ENCODE measurements at places on chromosomes 7 and 10.

GRCh38 chr10:119522747-119523426, 19.6 kb downstream of the RGS10 start:
- no peak for DNase-seq

GRCh38 chr10:102596506-102596971, 47.7 kb upstream of the TRIM8 start:
- DNase-seq, result no peak

- DNase-seq, result no peak
These were observed 131.8 kb downstream of the ANK3 start for GRCh38 chr10:60257767-60258428.

- no peak for DNase-seq
These were observed 1.2 kb downstream of the FOXK1 start for GRCh38 chr7:4683043-4683883.

DNA sequence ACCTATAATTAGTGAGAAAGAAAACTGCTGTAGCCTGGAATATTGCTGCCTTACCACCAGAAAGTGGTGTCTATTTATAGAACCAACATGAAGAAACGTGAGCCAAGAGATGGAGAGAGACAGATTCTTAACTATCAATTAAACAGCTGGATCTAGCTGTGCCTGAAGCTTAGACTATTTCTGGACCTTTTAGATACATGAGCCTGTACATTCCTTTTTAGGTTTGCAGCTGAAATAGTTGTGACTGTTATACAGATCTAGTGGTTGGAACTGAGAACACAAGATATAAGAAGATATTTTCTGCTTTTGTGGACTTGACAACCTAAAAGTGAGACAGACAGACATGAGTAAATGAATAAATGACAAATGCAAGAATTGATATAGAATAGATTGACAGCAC, 73.4 kb downstream of the CDK14 start:
- no peak for DNase-seq

DNA sequence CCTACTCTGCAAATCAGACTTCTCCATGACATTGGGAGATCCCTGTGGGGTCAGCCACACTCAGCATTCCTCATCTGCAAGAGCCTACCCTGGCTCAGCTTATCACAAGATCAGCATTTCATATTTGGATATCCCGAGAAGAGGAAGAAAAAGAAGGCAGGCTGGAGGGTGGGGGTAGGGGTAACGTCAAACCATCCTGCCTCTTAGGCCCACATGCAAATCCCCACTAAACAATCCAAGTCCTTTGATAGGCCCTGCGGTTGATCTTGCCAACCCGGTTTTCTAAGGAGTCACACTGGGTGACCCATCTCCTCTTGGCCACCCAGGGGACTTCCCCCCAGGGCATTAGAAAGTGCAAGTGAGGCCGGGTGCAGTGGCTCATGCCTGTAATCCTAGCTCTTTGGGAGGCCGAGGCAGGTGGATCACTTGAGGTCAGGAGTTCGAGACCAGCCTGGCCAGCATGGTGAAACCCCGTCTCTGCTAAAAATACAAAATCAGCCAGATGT, 128.0 kb upstream of the CALN1 start:
- DNase-seq, result no peak

GRCh38 chr10:49322371-49323170, 23.6 kb downstream of the C10orf71 start:
- DNase-seq, result no peak

DNA sequence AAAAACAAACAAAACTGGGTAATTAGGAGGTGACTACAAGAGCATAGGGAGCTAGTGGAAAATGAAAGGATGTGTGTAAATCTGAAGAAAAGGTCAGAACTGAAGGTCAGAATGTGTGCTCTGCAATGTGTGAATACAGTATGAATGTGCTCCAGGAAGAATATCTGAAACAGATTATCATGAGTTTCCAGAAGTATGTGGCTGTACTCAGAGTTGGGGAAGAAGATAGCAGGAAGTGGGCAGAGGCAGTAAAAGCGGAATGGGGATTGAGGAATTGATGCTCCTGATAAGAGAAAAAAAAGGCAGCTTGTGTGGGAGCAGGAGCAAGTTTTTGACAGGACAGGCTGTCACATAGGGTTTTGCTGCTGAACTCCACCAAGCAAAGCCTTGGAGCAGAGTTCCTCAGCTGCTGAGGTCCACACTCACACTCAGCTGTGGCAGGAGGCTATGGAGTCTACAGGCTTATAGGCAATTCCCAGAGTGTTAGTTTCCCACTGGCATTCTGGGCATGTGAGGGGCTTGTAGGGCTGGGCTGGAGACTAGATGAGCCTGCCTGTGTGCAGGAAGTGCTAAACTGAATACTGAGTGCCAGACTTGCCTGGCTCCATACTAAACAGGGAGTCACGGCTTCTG, 22.9 kb downstream of the H2AZ2 start:
- no peak for DNase-seq

DNA sequence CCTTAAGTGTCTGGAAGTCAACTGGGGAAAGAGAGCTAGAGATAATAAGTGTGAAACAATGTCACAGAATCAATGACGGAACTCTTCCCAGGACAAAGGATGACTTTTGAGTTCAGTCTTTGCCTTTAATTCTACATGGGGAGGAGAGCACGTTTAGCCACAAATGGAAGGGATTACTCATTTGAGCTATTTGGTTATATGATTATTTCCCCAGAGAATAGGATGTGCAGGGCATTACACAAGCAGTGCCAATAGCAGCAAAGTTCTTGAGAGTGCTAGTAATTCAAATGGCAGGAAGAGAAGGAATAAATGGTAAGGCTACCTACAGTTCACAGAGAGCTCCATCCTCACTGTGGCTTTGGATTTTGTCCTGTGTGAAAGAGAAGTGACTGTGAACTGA, 6.0 kb downstream of the EGFR start:
- DNase-seq, result no peak

GRCh38 chr10:76015245-76015644, 583.8 kb downstream of the LRMDA start:
- no peak for DNase-seq

GRCh38 chr7:53947732-53948131, 594.4 kb upstream of the VSTM2A start:
- DNase-seq, result no peak

GRCh38 chr10:6167456-6167855, 35.3 kb upstream of the PFKFB3 start:
- no peak for DNase-seq

GRCh38 chr10:60444494-60445064, 54.9 kb upstream of the ANK3 start:
- no peak for DNase-seq

DNA sequence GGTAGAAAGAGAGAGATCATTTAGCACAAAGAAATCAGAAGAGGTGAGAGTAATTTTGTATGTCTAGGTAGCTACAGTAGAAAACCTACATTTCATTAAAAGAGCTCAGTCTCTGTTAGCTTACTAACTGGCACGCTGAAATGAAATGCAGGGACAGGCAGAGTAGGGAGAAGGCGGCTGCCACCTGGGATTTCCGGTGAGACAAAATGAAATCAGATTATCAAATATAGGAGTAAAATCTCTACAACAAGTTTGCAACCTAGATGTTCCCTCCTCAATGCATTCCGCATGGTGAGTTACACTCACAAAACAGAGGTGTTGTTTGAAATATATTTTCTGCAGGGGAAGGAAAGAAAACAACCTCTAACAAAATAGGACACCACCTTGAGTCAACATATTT, 55.9 kb downstream of the VOPP1 start:
- DNase-seq, result no peak

- DNase-seq, result no peak
These were observed 26.1 kb upstream of the RSU1 start for GRCh38 chr10:16843252-16843870.

DNA sequence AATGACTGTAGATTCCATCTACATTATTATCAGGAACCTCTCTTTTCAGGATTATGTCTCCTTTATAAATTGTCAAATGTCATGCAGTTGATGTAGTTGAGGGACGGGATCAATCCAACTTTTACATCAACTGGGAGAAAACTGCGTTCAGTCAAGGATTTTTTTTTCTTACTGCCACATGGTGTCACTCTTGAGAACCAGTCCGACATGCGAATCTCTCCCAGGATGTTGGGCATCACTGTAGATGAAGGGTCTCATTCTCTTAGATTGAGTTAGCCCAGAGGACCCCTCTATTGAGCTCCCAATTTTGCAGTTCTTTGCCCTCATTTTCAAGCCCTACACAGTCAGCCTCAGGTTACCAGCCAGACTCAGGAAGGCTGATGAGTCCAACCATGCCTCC, 120.3 kb upstream of the PTPRZ1 start:
- DNase-seq, result no peak

DNA sequence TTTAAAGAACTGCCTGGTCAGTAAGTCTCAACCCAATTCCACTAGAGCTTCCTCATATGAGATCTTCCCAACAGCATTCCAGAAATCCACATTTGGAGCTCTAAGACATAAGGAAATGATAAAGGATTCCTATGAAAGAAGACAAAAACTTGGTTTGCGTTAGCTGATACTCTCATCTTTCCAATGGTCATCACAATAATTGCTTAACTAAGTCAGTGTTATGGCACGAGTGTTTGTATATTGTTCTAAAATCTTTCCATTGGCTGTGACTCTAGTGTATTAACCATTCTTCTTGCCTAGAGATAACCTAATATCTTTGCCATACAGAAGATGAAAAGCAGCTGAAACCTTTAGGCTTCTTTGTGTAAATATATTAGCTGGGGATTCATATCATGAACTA, 289.0 kb downstream of the SNX13 start:
- DNase-seq, result no peak

DNA sequence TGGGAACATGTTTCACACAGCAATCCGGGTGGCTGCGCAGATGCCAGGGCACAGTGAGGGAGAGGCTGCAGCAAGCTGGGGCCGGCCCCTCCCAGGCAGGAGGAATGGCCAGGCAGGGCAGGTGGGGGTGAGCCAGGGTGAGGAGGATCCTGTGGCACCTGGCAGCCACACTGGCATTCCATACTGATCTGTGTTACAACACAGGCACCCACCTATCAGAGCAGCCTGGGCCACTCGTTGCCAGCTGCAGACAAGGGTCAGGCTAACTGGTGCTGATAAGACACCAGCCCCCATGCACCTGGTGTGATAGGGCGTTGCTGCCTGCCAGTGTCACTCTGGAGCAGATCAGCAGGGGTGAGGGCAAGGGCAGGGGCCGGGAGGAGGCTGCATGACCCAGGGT, 16.6 kb upstream of the RET start:
- no peak for DNase-seq

DNA sequence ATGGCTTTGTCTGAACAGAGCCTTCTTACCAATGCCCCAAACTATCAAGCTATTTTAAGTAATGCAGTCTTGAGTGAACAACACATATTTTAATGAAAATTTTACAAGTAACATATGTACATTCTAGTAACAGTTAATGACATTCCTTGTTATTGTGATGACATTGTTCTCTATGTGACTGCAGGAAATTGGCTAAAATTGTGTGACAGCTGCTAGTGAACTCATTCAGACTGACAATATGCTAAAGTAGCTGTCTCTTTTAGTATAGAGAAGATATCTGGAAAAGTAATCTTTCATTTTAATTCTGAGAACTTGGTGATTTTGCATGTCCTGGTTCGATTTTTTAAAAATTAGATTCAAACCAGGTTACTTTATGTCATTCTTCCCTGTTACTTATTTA, 259.8 kb upstream of the MAGI2 start:
- DNase-seq, result no peak

DNA sequence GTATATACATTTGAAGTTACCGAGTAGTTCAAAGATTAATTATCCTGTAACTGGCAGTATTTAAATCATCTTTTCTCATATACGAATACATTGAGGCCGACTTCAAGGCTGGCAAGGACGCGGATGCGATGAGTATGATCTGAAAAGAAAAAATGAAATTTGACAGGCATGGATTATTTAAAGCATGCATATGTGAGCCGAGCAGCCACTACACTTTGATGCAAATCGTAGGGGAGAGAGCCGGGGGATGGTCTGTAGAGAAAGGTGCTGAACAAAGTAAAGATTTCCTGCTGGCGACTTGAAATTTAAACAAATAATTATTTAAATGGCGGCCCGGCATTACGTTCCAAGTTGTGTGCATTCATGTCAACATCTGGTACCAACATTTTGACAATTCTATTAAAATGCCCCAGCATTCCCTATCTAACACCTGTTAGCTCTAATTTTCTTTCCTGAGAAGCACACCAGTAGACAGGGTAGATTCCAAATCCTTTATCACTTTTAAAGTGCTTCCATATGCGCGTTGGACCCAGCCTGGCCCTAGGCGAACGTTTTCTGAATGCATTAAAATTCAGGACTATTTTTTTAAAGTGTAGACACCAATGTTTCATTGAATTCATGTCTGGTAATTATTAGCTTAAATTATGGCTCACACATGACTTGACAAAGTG, 188.7 kb downstream of the EMX2 start:
- DNase-seq, result no peak

GRCh38 chr7:102451371-102452054, 13.2 kb downstream of the ALKBH4 start:
- DNase-seq, result no peak

DNA sequence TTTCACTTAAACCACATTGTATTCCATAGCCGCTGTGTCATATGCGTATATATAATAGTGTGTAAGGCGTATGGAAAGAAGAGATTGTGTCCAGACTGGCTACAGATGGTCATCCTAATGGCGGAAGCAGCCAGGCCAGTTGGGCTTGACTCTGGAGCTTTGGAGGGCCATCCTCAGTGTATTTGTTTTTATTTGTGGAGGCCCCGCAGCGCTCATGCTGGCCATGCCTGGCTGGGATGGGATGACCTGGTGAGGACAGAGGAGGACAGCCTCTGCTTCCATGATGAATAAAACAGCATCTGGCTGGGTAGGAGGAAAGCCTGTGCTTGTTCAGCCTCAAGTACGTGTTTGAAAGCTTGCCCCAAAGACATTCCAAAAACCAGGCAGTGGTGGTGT, 220.3 kb downstream of the EBF3 start:
- no peak for DNase-seq

DNA sequence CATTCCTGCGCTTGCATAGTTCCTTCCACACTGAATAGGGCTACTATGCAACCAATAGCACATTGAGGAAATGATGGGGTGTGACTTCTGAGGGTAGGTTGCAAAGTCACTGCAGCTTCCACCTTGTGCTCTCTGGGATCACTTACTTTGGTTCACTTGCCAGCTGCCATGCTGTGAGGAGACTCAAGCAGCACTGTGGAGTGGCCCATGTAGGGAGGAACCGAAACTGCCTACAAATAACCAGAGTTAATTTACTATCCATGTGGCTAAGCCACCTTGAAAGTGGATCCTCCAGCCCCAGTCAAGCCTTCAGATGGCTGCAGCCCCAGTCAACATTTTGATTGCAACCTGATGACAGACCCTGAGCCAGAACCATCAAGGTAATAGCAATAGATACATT, 64.3 kb downstream of the FAM204A start:
- no peak for DNase-seq

- no peak for DNase-seq
These were observed 3.0 kb upstream of the CXCL12 start for GRCh38 chr10:44387853-44388251.

- DNase-seq, result no peak
These were observed 202.9 kb downstream of the PTPRN2 start for GRCh38 chr7:158384746-158385145.

All from esophagus squamous epithelium (tissue), 5 donors.